ENCODE measurements at places on chromosomes 1 and 21.

GRCh38 chr1:161988413-161988812 is 35.3 kb downstream of the OLFML2B start:
- no peak for DNase-seq

DNA sequence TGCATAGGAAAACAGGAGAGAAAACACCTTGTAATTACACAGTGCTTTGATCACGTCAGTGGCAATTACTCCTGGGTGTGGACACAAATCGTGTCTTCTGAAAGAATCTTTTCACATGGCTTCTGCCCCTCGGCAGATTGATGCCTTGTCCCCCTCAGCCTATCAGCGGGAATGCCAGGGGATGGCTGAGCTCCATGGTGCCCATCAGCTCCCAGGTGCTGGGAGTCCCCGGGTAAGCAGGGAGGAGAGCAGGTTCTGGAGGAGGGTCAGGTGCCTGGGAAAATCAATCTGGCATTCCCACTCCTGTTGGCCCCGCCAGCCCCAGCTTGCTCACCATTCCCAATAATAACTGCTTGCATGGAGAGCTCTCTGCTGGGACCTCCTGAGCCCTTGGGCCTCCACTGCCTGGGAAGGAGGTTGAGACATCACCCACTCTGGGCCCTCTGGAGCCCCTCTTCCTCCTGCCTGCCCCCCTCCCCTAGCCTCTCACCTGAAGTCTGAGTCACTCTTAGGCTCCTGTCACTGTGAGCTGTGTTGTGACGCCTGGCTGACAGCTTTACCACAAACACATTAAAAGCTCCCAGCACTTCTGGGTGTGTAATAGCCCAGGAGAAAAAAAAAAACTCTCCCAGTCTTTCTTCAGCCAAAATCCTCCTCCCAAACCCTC is 4.9 kb downstream of the CAMK2N1 start:
- no peak for DNase-seq

DNA sequence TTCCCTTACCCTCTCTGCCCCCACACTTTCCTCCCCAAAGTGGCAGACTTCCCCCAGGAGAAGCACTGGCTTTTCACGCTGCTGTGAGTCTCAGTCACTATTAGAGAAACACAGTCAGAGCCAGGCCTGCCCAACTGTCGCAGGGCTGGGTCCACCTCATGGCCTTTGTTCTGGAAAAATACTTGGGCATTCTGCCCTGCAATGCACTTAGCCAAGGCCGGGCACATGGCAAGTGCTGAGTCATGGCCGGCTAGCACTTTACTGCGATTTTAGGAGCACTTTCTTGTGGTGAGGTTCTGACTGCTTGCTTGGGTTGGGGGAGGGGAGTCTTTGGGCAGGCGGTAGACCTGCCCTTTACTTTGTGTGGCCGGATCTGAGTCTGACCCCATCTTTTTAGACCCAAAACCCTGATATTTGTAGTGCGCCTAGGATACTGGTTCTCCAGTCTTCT is 7.7 kb downstream of the EPHX1 start:
- peak; percentile 76 for DNase-seq

DNA sequence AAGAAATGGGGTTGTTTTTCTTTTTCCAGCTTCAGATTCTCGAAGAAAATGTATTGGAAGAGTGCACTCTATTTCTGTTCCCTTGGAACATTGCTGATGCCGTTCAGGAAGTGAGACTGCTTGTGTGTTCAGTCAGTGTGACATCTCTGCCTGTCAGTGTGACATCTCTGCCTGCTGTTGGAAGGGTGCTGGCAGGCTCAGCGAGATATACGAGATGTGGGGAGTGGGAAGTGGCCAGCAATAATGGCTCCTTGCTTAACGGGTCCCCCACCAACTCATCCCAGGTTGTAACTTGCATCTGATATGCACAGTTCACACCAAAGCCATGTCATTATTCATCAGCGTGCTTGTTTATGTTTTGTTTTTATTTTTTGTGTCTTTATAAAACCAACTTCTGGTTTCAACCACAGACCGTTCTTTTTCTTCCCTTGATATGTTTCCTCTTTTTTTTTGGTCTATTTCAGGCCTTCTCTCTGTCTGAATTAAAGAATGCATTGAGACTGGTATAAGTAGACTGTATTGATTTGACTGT is 145.4 kb downstream of the GALNT2 start:
- no peak for DNase-seq

- peak; percentile 56 for DNase-seq
These were observed 6.4 kb upstream of the GUCA2B start for GRCh38 chr1:42146626-42147320.

GRCh38 chr1:219744652-219745469 is 132.0 kb upstream of the ZC3H11B start:
- peak; percentile 15 for DNase-seq

- no peak for DNase-seq
These were observed 1.9 kb upstream of the DYRK1A start for GRCh38 chr21:37364722-37365121.
